ENCODE measurements at places on chromosomes 13 and 19. TPM values are rescaled to one million over a fixed set of nuclear protein-coding genes. Genes with fewer than 3 reads are reported as not detected.

The GTPBP3 gene
- total RNA-seq = 25.7 TPM

The CGB5 gene
- not detected for total RNA-seq

- DNase-seq = no peak
Measured at GRCh38 chr13:111183959-111184358, 68.8 kb downstream of the ARHGEF7 start.

DNA sequence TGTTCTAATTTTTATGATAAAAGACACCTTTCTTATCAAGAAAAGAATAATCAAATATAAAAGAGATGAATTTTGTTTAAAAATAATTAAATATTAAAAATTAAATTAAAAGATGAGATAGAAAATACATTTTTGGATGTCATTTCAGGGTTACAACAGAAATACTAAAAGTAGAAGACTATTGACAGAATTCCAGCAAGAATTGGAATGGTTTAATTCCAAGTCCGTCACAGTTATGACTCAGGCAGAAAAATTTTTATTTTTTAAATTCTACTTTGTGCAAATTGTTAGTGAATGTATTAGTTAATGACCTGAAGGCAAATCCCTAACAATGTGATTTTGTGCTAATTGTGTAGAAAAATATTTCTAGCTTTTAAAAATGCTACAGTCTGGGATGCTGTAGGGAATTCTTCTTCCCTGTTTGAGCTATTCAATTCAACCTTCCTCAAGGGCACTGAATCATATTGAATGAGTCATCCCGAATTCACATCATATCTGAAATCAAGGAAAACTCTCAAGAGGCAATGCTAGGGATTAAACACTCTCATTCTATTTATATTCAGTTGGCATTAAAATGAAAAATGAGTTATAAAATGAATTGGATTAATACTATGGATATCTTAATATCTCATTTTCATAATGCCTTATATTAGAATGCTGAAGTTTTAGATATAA, 633.5 kb upstream of the ATXN8OS start:
- no peak for DNase-seq

The ZNF547 gene
- 10.6 TPM for total RNA-seq

DNA sequence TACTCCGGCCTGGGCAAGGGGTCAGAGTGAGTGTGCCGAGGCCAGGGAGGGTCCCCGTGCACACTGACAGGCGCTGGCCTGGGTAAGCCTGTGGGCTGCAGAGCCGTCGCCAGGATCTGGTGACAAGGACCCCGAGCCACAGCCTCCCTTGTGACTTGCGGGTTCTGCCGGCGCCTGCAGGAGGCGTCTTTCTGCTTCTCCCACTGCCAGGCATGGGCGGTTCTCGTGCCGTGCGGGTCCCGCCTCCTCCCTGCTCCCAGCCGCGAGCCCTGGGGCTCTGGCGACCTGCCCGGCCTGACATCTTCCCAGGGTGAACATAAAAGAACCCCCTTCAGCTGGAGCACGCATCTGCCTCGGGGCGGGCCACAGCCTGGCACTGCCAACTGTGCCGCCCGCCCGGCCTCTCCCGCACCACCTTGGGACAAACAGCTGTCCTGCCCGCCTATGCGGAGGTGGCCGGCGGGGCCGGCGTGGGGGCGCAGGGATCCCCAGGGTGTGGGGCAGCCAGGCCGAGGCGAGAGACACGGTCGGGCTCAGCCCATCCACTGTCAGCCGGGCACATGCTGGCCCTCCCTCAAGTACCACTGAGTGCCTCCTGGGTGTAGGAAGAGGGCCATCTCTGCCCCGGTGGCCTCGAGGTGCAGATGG, 1.5 kb upstream of the HCN2 start:
- peak; percentile 73 for DNase-seq

The STAP2 gene
- total RNA-seq = not detected

DNA sequence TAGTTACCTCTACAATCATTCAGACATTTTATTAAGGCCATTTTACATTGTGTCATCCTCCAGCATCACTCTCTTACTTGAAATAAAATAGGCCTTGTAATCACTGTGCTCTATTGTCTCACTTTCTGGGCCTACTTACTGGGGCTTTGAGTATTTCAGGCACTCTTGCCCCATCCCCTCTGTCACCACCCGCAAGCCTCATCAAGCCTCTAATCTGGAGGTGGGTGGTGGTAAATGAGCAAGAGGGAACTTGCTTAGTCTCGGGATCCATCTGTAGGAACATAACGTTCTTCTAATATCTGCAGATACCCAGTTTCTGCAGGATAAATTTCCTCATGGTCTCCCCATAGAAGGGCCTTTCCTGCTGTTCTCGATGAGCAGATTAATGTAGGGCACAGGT, 19.4 kb upstream of the GPR18 start:
- DNase-seq = no peak

DNA sequence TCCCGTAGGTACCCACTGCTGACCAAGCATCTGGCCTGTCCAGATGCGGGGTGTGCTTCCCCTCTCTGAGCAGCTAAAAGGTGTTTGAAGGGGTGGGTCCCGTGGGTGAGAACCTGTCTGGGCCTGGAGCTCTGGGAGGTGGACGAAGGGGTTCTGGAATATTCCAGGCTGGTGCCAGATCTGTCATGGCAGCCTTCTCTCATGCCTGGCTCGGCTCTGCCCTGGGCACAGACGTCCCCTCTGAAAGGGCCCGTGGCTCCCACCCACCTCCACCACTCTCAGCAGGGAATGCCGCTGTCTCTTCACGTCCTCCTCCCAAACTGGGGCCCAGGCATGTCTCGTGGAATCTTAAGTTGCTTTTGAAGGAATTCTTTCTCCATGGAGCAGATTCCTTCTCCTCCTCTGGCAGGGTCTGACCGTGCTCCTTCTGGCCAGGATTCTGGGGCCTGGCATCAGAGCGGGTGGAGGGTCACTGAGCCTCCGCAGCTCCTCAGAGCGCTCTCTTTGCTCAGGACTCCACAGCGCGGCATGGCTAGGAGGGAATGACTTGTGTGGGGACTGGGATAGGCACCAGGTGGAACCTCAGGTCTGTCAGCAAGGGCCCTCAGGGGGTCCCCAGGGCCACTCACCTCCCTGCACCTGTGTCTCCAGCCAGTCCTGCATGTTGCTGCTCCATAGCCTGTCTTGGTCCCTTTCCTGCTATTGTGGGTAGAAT, 5.9 kb upstream of the MCF2L start:
- DNase-seq = no peak

- DNase-seq = no peak
Measured at GRCh38 chr13:66071608-66072007, 1158.5 kb downstream of the PCDH9 start.

DNA sequence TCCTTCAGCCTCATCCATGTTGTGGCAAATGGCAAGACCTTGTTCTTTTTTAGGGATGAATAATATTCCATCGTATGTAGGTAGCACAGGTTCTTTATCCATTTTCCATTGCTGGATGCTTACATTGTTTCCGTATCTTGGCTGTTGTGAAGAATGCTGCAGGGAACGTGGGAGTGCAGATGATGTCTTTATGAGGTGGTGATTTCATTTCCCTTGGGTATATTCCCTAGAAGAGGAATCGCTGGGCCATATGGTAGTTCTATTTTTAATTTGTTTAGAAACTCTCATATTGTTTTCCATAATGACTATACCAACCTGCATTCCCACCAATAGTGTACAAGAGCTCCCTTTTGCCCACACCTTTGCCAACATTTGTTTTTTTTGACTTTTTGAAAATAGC, 186.3 kb upstream of the TMTC4 start:
- DNase-seq = no peak

DNA sequence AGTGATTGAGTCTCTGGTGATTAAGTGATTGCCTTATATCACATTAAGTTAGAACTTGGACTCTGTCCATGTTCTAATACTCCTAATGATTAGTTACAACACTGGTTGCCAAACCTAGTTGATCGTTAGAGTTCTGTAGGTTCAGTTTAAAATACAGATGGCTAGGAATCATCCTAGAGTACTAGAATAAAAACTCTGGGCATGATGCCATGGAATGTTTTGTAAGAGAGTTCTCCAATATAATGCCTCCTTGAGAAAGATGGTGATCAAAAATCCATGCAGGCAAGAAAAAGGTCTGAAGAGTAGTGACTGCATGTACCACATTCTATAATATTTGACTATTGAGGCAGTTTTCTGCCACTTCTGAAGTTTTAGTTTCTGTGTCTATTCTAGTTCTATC, 176.3 kb downstream of the GPC5 start:
- DNase-seq = no peak

The PTH2 gene
- total RNA-seq = not detected

The SELENOV gene
- not detected for total RNA-seq

DNA sequence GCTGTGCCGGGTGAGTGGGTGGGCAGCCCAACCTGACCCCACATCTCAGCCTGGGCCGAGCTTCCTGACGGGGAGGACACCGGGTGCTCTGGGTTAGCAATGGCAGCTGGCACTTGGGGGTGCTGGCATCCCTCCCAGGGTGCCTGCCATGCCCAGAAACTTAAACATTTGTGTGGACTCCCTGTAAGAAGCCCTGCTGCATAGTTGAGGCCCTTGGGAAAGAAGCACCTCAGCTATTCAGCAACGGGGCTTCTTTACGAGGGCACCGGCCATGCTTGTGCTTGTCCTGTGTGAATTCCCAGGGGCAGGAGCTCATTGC, 33.8 kb upstream of the MEDAG start:
- DNase-seq = no peak

DNA sequence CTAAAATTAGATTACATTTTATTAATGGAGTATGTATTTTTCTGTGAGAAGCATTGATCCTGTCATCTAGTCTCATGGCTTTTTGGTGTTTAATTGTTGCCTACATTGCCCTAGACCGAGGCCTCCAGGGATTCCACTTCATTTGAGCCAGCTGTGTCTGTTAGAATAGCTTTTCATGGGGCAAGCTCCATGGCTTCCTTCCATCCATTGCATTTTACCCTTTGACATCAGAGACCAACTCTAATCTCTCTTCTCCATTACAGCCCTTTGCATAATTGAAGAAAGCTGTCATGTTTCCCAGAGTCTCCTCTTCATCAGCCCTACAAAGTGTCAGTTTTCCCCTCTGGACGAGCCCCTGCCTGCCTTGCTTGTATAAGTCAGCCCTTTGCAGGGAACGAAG, 70.6 kb downstream of the MTUS2 start:
- no peak for DNase-seq

The C5AR2 gene
- not detected for total RNA-seq

DNA sequence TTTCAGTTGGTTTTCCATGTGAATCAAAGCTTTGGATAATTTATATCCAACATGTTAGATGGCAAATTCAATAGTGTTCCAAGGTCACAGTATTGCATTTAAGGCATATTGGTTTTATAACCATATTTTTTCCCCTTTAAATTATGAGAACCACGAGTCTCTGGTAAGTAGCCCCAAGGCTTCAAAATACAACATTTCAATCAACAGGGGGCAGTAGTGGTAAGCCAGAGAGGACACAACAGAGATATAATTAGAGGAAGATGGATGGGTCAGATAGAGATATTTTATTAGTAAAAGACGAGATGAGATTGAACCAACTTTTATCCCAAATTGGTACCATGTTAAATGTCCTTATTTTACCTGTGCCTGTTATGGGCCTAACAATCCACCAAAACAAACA, 53.1 kb downstream of the KL start:
- no peak for DNase-seq

The ARHGAP33 gene
- total RNA-seq = 0.42 TPM

DNA sequence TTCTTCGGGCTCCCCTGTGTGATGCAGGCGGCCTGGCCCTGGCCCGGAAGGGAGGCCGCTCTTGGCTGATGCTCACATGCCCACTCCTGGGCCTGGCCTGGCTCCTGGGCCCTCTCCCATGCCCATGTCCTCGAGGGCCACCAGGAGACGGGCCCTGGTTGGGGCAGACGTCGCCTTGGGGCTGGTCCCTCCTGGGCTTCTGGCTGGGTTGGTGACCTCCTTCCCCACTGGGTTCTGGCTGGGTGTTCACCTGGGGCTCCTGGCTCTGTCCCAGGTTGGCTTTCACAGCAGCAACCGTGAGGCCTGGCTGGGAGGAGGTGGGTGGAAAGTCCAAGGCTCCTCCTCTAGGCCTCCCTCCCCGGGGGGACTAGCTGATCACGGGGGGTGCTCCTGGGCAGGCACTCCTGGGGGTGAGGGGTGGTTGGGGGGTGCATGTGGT, 15.5 kb upstream of the SLC7A10 start:
- no peak for DNase-seq

- no peak for DNase-seq
Measured at GRCh38 chr13:60986301-60986700, 429.3 kb downstream of the PCDH20 start.

The CD209 gene
- not detected for total RNA-seq

GRCh38 chr19:5466814-5467291, 11.6 kb downstream of the ZNRF4 start:
- DNase-seq = no peak

The CEACAM19 gene
- 0.47 TPM for total RNA-seq

DNA sequence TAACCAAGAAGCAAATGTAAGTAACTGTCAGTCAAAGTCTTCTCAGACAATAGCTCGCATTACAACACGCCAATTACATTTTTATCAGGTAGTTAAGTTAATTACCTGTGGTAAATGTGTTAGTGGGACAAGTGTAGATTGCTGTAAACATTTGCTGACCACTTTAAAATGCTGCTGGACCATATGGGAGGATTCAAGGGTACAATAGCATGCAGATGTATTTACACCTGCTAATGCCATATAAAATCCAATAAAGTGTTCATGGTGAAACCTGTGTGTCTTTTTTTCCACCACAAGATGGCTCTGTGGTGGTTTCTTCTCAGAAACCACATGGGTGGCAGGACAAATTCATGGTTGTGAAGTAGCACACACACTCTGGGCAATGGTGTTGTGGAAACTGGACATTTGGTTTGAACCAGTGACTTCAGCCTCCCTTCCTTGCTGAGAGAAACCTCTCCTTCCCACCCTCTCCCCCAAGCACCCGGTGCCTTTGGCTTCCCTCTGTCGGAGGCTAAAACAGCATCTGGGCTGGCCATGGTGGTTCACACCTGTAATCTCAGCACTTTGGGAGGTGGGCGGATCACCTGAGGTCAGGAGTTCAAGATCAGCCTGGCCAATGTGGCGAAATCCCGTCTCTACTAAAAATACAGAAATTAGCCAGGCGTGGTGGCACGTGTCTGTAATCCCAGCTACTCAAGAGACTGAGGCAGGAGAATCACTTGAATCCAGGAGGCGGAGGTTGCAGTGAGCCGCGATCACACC, 18.1 kb upstream of the GTF3A start:
- no peak for DNase-seq

- no peak for DNase-seq
Measured at GRCh38 chr19:17860331-17860992, 752 bp downstream of the RPL18A start.

- DNase-seq = no peak
Measured at GRCh38 chr19:38072776-38073750, 151.0 kb downstream of the DPF1 start.

GRCh38 chr19:58361900-58362271, 665 bp downstream of the ZNF497 start:
- peak; percentile 70 for DNase-seq

GRCh38 chr13:41026788-41027187, 7.7 kb upstream of the ELF1 start:
- DNase-seq = no peak

The BICRA gene
- 0.10 TPM for total RNA-seq

The LIM2 gene
- total RNA-seq = not detected

The GTF2F1 gene
- total RNA-seq = 82.8 TPM

- DNase-seq = no peak
Measured at GRCh38 chr13:102770435-102770834, 3.2 kb downstream of the TEX30 start.

Measured in MG63 (cell line).